NCI-H774 (cell line): ENCODE measurements at places on chromosomes 5 and 9.

GRCh38 chr9:106846857-106847256, 16.1 kb upstream of the ZNF462 start:
- no peak for DNase-seq

DNA sequence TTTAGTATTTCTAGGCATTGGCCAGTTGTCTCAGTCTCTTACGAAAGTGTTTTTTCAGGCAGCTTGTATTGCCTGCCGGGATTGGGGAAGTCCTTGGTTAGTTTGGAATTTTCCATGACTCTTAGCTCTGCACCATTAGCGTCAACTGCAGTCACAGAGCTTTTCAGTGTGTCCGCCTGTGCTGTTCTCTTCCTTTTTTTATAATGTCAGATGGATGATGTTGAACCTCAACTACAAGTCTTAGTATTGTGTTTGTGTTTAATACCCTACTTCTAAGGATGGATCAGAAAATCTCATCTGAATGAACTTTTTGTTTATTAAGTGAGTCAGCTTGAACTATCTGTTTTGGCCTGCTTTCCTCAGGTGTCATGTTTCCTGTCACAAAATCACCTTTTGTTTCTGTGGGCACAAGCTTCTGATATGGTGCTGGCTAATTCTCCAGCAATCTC, 33.1 kb downstream of the ATP6V0E1 start:
- no peak for DNase-seq

DNA sequence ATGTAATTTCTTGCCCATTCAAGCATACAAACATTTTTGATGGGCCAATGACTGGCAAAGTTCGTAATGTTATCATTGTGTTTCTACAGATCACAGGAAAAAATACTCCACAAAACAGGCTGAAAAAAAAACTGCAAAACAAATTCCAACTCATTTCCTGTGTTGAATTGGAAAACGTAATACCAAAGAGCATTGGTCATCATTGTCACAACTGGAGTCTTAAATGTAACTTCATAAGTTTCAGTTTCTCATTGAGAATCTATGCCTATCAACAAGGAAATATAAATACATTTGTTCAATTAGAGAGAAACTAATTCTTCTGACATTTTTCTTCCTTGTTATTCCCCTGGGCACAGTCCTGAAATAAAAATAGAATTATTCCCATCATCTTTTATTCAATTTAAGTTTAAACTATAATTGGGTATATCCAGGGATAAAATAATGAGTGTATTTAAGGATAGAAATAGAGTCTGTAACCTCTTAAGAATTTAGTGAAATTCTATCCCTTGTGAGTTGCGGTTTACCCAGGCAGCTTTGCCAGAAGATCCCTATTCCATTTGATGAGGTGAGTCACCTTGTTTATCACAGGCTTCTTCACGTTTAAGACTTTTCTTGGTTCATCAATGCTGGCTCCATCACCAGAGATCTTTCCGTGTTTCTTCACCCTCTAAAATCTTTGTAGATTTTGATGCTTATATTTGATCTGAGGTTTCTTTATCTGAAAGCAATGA, 112.7 kb upstream of the ITGA1 start:
- no peak for DNase-seq

- DNase-seq, result no peak
These were observed 25.1 kb downstream of the BARX1 start for GRCh38 chr9:93930070-93930469.

DNA sequence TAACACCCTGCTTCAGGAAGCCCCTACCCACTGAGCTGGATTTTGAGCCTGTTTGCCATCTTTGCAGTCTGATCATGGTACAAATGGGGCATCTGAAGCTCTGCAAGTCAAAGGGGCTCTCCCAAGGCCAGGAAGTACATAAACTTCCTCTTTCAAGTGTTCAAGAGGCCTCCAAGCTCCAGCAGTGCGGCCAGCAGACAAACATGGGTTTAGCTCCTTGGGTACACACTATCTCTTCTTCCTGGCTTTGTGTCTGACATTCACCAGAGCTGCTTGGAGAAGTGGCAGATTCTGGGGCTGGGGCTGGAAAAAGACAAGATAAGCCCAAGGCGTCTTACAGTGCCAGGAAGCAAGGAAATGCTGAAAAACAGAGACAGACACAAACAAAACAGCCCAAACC, 34.1 kb downstream of the LAMC3 start:
- no peak for DNase-seq

- no peak for DNase-seq
These were observed 29.1 kb upstream of the IRX2 start for GRCh38 chr5:2780421-2781171.

DNA sequence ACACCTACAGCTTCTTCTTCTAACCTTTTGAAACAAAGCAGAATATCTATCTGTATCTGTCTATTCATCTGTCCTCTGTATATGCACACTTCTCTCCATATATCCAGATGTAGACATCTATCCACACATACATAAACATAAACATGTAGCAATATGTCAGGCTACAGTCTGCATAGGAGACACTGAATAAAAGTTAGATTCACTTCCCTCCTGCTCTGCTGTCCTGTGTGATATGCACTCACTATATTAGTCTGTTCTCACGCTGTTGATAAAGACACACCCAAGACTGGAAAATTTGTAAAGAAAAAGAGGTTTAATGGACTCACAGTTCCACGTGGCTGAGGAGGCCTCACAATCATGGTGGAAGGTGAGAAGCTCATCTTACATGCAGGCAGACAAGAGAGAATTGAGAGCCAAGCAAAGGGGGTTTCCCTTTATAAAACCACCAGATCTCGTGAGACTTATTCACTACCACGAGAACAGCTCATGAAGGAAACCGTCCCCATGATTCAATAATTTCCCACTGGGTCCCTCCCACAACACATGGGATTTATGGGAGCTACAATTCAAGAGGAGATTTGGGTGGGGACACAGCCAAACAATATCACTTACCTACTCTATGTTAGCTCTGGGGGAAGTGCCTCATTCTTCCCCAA, 24.1 kb downstream of the RANBP3L start:
- no peak for DNase-seq

- DNase-seq, result no peak
These were observed 244.2 kb downstream of the FOXD4L6 start for GRCh38 chr9:40884072-40884901.

GRCh38 chr9:116737152-116737546, 50.0 kb downstream of the TRIM32 start:
- DNase-seq, result peak; percentile 77

- DNase-seq, result no peak
These were observed 12.2 kb upstream of the HSPB3 start for GRCh38 chr5:54443270-54443669.

GRCh38 chr5:41621420-41621819, 111.0 kb upstream of the PLCXD3 start:
- no peak for DNase-seq

DNA sequence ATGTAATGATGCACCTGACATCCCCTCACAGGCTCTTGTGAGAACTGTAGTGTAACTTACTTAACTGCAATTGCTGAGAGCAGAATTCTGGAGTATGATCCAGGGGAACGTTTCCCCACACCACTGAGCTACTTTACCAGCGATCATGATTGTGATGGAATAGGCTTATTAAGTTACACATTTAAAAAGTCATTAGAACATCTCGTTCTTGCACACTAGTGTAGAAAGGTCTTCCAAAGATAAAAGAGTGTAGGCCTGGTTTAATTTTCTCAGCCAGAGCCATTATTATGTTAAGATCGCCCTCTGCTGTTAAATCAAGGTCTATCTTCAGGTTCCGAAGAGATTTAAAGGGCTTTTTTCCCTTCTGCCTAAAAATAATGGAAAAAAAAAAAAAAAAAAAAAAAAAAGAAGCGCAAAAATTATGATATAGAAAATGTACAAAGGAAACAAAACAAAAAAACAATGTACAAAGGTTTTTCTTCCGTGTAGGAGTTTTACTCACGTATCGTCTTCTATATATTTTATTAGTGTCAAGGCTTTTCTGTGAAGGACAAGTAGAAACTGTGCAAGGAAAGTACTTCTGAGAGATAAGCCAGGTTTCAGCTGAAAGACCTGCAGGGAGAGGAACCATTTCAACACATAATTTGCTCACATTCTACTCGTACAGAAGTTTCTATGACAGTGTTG, 18.6 kb upstream of the MOB3B start:
- DNase-seq, result no peak

GRCh38 chr5:149333711-149334443, 11.4 kb upstream of the GRPEL2 start:
- DNase-seq, result no peak

- no peak for DNase-seq
These were observed 1.4 kb downstream of the TJP2 start for GRCh38 chr9:69175486-69175885.

DNA sequence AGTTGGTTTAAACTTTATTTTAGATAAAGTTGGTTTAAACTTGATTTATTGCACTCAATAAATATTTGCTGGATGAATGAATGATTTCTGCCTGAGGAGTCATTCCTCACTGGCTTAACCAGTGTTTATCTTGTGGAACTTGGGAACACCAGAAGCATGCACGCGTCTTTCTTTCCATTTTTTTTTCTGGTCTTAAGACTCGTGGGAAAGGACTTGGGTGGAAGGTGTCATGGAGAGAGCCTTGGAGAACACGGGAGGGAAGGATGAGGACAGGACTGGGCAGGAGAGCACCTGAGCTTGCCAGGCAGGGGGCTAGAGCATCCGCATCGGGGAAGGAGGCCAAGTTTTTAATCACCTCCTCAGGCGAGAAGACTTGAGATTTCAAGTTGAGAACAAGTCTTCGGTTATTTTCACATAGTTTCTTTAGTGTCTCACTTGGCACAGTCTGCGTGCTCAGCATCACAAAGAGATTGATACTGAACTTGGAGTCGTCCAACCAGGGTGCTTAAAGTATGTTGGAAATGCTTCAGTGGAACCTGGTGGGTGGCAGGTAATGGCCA, 144.2 kb downstream of the PDZD2 start:
- no peak for DNase-seq

GRCh38 chr5:6749026-6749716, 35.9 kb downstream of the TENT4A start:
- no peak for DNase-seq

DNA sequence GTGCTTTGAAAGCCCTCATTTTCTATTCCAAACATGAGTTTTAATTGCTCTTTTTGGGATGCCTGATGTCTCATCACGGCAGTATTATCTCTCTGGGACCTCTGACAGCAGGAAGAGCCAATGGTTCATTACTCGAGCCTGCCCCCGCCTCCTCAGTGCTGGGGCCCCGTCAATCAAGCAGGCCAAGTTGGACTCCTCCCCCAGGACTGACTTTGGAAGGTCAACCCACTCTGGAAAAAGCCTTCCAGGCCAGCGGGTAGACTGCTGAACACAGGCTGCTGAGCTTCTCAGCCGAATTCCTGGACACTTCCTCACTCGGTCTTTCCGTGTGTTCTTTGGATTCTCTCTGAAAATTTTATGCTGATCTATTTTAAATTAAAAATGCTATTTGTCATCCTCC, 9.5 kb upstream of the BARHL1 start:
- DNase-seq, result no peak

DNA sequence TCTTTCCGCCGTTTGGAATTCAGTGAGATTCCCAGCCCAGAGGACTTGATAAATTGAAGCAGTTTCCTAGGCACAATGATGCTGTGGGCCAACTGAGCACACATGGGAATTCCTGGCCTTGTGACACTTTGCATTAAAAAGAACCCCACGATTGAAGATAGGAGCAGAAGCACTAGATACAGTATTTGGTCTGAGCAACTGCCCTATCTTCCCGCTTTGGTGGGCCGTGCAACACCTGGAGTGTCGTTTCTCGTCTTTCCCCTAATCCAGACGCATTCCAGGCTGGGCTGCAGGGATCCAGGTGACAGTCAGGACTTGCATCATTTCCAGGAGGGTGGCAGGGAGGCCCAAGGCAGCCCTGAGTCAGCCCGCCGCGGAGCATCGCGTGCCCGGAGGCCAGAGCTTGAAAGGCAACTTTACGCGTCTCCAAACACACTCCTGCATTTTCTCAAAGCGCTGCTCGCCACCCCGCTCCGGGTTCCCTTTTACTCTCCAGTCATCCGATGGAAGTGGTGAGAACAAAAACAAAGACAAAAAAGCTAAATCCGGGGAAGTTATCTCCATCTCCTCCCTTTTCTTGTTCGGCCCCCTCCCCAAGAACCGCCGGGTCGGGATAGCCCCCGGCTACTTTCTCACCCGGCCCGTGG, 753 bp upstream of the STC2 start:
- no peak for DNase-seq

GRCh38 chr5:151592855-151593408, 1.8 kb upstream of the FAT2 start:
- DNase-seq, result no peak

DNA sequence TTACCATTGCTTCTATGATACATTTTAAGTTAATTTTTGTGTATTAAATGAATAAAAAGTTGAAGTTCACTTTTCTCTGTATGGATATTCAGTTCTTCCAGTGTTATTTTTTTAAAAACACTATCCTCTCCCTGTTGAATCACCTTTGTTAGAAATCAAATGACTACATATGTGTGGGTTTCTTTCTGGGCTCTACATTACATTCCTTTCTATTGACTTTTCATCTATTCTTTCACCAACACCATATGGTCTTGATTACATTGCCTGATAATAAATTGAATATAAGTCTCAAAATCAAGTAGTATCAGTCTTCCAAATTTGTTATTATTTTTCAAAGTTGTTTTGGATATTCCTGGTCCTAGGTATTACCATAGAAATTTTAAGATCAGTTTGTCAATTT, 7.3 kb upstream of the RASEF start:
- no peak for DNase-seq

DNA sequence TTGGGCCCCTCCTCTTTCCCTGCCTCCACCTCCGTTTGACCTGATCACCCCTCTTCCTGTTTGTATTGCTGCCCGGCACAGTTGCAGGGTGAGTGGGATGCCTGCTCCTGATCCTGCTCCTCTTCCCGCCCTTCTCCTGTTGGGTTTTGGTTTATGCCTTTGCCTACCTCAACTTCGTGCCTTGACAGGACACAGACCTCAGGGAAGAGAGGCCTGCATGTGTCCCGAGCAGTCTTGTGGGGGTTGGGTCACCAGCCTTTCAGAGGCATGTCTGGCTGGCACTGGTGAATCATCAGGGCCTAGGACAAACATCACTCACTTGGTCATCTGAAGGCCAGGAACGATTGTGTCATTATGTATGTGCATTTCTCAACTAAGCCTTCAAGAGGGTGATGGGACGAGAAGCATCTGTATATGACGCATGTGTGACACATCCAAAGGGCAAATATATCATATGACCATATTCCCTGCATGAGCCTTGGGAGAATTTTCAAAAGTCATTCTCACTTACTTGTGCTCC, 56.9 kb downstream of the NPR3 start:
- DNase-seq, result no peak

DNA sequence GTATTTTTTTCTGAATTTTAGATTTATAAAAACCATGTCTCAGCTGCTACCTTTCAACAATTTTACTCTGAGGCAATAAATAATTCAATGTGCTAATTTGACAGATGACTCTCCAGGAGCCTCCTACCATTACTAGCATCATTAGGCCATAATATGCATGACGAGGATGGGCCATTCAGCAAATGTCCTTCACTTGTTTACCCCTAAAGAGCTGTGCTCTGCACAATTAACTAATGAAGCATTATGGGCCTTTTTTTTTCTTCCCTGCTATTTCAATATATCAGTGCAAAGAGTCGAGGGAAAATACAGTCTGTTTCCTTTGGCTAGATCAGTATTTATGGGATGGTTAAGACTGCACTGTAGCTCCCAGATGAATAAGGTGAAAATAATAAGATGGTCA, 627.2 kb downstream of the ISL1 start:
- DNase-seq, result peak; percentile 60

- no peak for DNase-seq
These were observed 3.5 kb downstream of the ALDH7A1 start for GRCh38 chr5:126591549-126591948.

GRCh38 chr9:134058716-134059115, 9.1 kb downstream of the BRD3 start:
- no peak for DNase-seq
